ENCODE measurements at places on chromosomes 2 and 18. TPM values are rescaled to one million over a fixed set of nuclear protein-coding genes. Genes with fewer than 3 reads are reported as not detected.

GRCh38 chr2:216774620-216775019 is 79.3 kb upstream of the IGFBP5 start:
- DNase-seq, result no peak
- peak overlapping the region; percentile 61 for H3K27ac ChIP-seq
- no peak overlapping the region for H3K4me3 ChIP-seq
- H3K27me3 ChIP-seq, result no peaks in the 10 kb centered on the region
- H3K36me3 ChIP-seq, result no peaks in the 10 kb centered on the region

GRCh38 chr2:16546128-16546754 is 119.4 kb downstream of the CYRIA start:
- H3K4me1 ChIP-seq, result no peaks in the 10 kb centered on the region
- H3K27ac ChIP-seq, result no peak overlapping the region
- H3K4me3 ChIP-seq, result no peak overlapping the region
- DNase-seq, result no peak
- H3K27me3 ChIP-seq, result no peaks in the 10 kb centered on the region

DNA sequence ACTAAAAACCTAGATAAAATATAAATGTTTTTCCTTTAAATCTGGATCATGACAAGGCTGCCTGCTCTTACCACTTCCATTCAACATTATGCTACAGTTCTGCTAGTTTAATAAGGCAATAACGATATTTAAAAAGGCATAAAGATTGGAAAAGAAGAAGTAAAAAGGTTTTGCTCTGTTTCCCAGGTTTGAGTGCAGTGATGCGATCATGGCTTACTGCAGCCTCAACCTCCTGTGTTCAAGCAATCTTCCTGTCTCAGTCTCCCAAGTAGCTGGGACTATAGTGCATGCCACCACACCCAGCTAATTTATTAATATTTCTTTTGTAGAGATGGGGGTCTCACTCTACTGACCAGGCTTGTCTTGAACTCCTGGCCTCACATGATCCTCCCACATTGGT is 40.8 kb downstream of the PROKR1 start:
- no peaks in the 10 kb centered on the region for H3K27me3 ChIP-seq
- DNase-seq, result no peak
- no peak overlapping the region for H3K27ac ChIP-seq
- H3K4me3 ChIP-seq, result no peak overlapping the region

GRCh38 chr2:217105733-217106649 is 246.1 kb upstream of the TNP1 start:
- no peaks in the 10 kb centered on the region for H3K4me1 ChIP-seq
- no peak overlapping the region for H3K27ac ChIP-seq
- H3K27me3 ChIP-seq, result no peaks in the 10 kb centered on the region
- no peak for DNase-seq
- no peaks in the 10 kb centered on the region for H3K36me3 ChIP-seq
- H3K4me3 ChIP-seq, result no peak overlapping the region

DNA sequence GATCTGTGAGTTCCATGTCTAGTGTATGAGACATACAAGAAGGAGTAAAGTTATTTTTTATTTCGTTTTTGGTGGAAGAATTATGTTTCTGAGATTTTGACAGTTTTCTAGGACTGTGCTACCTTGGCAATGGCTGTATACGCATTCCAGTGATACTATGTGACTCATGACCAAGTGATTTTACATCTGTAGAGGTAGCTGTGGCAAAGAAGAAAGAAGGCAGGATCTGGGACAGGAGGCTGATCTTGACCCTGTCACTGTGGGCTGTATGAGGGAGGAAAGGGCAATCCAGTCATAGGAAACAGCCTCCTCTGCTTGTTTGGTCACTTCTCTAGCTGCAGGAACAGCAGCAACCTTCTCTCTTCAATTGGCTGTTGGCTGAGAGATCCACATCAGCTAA is 44.0 kb upstream of the PDCL3 start:
- DNase-seq, result no peak
- no peak overlapping the region for H3K4me3 ChIP-seq
- no peaks in the 10 kb centered on the region for H3K36me3 ChIP-seq
- H3K4me1 ChIP-seq, result no peaks in the 10 kb centered on the region
- H3K27me3 ChIP-seq, result no peaks in the 10 kb centered on the region

- no peaks in the 10 kb centered on the region for H3K27me3 ChIP-seq
- H3K4me3 ChIP-seq, result no peak overlapping the region
- no peak overlapping the region for H3K27ac ChIP-seq
- H3K36me3 ChIP-seq, result no peaks in the 10 kb centered on the region
These were observed 213.9 kb upstream of the FIGN start for GRCh38 chr2:163949693-163950092.

PTPRN gene
- not detected for total RNA-seq

HK2 gene
- 9.9 TPM for total RNA-seq

TUBA3E gene
- not detected for total RNA-seq

All from Peyer's patch (tissue), 4 donors.